Activated T-helper 1 cell treated with anti-CD3 and anti-CD28 coated beads, Interleukin-12 subunit alpha, Interleukin-12 subunit beta, Interleukin-2, Interleukin-4 antibody, amounts not matched to agents 30 ng/mL and 10 ng/mL and 1 ng/mL, durations not matched to agents 14 hours and 24 hours and 36 hours (primary cell): ENCODE measurements at places on chromosomes 2 and 18.

- DNase-seq, result no peak
These were observed 40.3 kb downstream of the PDIA6 start for GRCh38 chr2:10772201-10772867.

DNA sequence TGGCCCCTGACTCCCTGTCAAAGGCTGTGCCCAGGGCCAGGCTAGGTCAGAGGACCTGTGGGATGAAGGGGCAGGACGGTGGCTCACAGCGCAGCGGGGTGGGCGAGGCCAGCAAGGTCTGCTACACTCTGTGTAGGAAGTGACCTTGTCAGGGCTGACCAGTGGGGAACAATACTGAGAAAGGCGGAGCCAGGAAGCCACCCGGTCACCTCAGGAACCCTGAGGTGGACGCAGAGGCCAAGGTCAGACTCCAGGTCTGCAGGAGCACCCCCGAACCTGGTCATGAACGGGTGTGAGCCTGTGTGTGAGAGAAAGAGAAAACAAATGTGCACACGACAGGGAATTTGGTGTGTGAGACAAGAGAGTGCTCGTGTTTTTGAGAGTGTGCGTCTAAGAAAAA is 72.3 kb downstream of the SMAD7 start:
- no peak for DNase-seq

DNA sequence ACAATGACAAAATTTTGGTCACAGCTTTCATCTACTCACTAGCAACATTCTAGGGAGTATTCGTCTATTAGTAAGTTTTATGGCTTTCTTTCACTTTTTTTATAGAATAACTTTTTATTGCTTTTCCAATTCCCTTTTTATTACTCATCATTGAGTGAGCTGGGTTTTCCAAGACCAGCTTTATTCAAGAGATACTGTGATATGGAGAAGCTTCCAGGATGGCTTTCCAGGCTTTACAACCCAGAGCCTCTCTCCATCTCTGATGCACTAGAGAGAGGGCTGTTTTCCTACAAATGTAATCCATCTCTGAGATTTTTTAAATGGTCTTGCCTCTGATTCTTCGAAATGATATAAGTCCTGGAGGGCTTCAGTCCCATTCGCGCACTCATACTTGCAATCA is 118.3 kb downstream of the LDLRAD4 start:
- no peak for DNase-seq

- DNase-seq, result no peak
These were observed 93.0 kb upstream of the MCFD2 start for GRCh38 chr2:47008381-47009252.
